ENCODE measurements at places on chromosomes 16 and 17.
A peak's percentile ranks its signal among the peaks of the same experiment; 100 is the strongest.

- peak; percentile 63 for DNase-seq
These were observed 477 bp downstream of the CENPV start for GRCh38 chr17:16352667-16353316.

- no peak for DNase-seq
These were observed 1165.8 kb upstream of the GOT2 start for GRCh38 chr16:59899940-59900339.

- no peak for DNase-seq
These were observed 299.3 kb upstream of the PSMD7 start for GRCh38 chr16:73997340-73997711.

DNA sequence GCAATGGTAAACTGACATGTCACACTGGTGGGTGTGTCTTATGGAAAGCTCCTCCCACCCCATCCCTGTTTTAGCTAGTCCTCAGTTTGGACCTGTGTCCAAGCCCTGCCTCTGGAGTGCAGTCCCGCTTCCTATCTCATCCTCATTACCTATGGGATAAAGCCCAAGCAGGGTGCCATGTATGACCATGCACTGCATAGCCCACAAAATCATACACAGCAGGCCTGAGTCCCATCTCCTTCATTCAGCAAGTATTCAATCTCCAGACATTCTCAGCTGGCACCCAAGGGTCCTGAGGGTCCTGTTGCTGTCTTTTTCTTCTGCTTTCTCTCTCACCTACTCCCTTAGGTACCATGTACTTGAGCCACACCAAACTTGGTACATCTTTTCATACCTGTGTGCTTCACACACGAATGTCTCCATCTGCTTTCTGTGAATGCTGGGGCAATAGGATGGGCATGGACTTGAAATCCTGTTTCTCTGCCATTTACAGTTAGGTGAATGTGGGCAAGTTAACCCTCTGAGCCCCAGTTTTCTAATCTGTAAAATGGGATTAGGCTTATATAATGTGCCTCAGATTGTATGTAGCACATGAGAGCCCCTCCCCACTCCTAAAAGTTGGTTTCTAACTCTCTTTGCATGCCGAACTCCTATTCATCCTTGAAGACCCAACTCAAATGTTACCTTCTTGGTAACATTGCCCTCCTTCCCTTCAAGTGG, 28.5 kb downstream of the TNS4 start:
- no peak for DNase-seq

DNA sequence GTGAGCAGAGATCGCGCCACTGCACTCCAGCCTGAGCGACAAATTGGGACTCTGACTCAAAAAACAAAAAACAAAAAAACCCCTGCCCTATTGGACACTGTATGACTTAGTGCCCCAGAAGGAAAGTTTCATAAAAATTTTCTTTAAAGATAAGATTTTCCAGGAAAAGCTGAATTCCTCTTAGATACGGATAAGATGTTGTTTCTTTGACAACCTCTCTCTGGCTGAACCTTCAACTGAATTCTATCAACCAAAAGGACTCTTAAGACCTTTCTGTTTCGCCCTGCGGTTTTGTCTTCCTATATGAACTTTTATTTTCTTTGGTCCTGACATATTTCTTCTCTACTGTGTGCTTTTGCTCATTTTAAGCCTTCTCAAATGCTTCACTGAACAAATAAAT, 35.8 kb downstream of the CPPED1 start:
- DNase-seq, result no peak

GRCh38 chr17:30969989-30970830, 629 bp upstream of the RNF135 start:
- no peak for DNase-seq

DNA sequence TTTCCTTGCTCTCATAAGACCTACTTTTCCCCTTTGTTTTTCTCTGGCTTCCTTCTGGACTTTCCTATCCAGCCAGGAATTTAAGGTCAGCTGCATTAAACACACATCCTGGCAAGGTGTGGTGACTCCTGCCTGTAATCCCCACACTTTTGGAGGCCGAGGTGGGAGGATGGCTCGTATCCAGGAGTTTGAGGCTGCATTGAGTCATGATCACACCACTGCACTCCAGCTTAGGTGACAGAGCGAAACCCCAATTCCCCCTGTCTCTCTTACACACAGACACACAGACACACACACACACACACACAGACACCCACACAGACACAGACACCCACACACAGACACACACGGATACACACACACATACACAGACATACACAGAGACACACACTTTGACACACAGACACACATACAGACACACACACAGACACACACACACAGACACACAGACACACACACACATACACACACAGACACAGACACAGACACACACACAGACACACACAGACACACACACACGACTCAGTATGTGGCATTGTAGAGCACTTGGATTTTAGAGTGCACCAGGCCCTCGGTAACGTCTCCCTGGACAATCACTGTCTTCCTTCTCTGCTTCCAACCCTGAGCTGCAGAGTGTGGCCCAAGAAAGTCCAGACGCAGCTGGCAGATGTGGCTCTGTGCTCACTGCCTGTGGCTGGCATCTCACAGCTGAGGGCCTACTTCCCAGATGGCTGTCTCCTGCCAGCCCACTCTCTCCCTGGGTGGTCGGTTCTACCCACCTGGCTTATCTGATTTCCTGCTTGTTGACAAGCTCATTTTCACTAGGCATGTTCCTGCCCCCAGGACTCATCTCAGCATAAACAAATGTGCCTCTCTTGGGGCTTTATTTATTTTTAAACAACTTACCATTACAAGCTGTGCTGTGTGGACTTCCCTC, 39.0 kb downstream of the NLRP1 start:
- DNase-seq, result no peak

GRCh38 chr16:1291576-1291974, 17.9 kb upstream of the UBE2I start:
- no peak for DNase-seq

DNA sequence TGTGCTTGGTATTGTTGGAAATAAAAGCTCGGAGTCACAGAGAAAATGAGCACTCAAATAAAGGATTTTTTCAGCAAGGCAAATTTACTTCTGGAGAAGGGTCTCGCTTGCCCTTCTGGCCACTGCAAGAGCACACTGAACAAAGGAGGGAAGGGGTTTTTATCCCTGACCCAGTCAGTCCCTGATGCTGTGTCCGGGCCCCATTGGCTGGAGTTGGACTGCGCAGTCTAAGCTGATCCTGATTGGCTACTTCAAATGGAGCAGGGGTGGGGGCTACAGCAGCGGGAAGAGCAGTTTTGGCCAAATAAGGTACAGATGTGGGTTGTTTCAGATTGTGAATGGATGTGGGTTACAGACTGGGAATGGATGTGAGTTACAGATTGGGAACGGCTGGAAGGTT, 4.3 kb upstream of the NLRP1 start:
- DNase-seq, result no peak

DNA sequence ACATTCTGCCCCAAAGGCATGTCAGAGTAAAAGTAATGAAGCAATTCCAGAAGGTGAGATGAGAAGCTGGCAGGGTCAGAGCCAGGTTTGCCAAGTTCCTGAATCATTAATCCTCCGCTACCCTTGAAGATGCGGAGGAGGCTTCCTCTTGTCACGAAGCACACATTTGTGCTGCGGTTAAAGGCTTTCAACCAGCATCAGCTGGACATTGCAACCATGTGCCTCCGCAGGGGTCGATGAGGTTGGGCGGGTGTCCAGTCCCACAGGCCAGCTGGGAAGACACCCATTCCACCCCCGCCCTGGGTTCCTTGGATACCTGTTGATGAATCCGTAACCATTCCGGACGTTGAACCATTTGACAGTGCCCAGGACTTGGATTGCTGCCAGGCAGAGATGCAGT, 1.3 kb downstream of the YBX2 start:
- DNase-seq, result no peak

GRCh38 chr17:38617074-38617860, 11.5 kb upstream of the SRCIN1 start:
- DNase-seq, result no peak

DNA sequence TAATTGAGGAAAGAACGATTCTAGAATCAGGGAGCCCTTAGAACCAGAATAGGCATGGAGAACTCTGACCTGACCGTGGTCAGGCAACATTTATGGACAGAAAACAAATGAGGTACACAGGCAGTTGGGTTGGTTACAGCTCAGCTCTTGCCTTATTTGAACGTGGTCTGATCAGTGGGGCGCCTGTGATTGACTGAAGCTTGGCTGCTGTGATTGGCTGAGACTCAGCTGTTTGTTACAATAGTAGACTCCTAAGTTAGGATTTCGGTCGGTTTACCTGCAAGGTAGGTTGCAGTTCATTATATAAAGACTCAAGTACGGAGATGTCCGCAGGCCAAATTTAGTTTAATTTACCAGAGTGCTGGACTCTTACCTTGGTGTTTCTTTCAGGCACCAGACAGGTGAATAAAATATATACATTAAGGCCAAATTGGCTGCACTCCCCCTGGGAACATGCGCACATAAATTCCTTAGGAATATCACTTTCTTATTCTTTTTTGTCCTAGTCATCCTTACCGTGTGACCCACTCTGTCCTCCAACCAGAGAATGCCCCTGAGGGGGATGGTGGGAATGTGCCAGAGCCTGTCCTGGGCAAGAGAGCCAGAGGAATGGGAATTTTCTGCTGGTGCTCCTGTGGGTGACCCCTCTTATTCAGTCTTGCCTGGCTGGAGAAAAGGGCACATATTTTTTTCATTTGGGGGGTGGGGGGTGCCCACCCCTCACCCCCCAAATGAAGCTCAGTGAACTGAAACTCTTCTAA, 7.5 kb upstream of the CSNK2A2 start:
- no peak for DNase-seq

GRCh38 chr17:36594626-36595401, 3.1 kb downstream of the DHRS11 start:
- no peak for DNase-seq

- DNase-seq, result no peak
These were observed 10.3 kb downstream of the KANSL1 start for GRCh38 chr17:46182961-46183360.

DNA sequence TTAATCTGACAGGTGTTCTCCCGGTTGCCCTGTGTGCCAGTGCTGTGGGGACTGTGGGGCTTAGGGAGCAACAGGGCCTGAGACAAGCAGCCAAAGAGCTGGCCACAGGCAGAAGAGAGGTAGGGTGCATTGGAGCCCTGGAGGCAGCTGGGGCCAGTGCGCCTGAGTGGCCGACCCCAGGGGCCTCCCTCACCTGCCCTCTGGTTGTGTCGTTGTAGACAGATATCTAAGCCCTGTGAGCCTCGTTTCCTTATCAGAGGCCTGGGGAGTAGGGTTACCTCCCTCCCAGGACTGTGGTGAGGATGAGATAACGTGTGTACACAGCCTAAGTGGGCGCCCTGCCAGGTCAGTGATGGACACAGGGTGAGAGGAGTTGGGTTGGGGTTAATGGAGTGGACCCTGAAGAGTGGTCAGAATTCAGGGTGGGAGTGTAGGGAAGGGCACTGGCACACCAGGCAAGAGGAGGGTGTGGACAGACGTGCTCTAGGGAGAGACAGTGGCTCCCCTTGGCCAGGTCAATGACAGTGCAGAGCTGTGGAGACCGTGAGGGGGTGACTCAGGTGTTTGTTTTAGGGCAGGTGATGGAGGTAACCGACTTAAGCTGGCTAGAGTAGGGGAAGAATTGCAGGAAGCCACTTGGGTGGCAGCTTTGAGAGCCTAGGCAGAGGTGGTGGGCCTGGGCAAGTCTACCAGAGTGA, 3.4 kb downstream of the NARF start:
- no peak for DNase-seq

DNA sequence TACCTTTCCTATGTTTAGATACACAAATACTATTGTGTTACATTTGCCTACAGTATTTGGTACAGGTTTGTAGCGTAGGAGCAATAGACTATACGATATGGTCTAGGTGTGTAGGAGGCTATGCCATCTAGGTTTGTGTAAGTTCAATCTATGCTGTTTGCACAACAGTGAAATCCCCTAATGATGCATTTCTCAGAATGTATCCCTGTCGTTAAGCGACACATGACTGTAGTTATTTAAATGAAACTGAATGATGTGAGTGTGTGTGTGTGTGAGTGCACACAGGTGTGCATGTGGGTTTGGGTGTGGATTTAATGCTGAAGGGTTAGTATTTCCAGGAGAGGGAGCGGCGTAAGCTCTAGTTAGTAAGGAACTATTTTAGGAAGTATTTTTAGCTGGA, 34.6 kb upstream of the SMIM36 start:
- no peak for DNase-seq

DNA sequence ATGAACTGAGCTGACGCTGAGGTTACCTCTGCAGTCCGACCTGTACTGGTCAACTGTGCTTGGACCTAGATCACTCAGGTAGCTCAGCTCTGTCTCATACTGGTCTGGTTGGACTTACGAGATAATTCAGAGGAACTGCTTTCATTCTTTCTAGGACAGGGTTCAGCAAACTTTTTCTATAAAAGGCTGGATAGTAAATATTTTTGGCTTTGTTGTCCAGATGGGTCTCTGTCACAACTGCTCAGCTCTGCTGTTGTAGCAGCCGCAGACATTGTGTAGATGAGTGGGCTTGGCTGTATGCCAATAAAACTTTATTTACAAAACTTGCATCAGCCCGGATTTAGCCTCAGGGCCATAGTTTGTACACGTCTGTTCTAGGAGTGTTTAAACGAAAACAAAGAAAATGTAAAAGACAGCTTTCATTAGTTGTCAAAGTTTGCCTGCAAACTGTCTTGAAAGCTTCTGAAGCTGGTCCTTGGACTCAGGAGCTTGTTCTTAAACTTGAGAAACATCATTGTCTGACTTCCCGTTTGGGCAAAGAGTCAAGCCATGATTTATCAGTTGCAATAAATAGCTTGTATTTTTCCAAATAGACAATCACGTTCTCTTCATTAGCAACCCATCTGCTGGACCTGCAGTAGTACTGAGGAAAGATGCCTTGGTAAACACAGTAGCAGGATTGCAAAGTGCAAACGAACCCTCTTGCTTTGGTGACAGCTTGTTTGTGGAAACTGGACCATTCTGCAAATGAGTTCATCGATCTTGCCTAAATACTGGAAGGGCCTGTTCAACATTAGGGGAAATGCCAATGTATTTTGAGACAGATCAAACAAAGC, 253.4 kb downstream of the SNX29 start:
- DNase-seq, result no peak

GRCh38 chr17:1563786-1564613, 1.4 kb upstream of the PITPNA start:
- DNase-seq, result no peak

DNA sequence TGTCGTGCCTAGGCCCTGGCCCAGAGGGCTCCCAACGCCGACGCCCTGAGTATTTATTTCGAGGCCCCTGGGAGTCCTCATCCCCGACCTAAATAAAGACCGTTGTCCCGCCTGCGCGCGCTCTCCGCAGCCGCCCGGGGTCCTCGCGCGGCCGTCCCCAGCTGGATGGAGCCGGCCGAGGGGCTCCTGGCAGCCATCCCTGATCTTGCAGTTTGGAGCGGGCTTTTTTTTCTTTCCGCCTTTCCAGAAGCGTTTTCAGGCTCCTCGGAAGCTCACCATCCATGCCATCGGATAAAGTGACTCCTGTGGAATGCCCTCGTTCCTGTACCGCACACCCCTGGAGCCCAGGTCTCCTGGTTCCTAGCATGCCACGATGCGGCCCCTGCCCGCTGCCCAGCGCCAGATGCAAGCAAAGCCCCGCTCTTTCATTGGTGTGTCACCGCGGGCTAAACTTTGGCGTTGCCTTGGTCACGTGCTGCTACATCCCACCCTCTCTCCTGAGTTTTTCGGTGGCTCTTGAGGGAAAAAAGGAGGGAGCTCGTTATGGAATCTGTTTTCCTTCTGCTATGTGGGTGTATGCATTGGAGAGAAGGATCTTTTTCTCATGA, 716 bp downstream of the TMEM94 start:
- DNase-seq, result peak; percentile 37

Data from heart left ventricle (tissue), 16 donors.